ENCODE measurements at places on chromosomes 4 and X. TPM values are rescaled to one million over a fixed set of nuclear protein-coding genes. Genes with fewer than 3 reads are reported as not detected.

Gene SPANXB1
- not detected for total RNA-seq

GRCh38 chrX:124895947-124896346, 423.7 kb upstream of the TEX13C start:
- no peaks in the 10 kb centered on the region for H3K4me1 ChIP-seq
- peaks cover 3% of the 10 kb centered on the region for H3K27me3 ChIP-seq
- no peaks in the 10 kb centered on the region for H3K36me3 ChIP-seq

DNA sequence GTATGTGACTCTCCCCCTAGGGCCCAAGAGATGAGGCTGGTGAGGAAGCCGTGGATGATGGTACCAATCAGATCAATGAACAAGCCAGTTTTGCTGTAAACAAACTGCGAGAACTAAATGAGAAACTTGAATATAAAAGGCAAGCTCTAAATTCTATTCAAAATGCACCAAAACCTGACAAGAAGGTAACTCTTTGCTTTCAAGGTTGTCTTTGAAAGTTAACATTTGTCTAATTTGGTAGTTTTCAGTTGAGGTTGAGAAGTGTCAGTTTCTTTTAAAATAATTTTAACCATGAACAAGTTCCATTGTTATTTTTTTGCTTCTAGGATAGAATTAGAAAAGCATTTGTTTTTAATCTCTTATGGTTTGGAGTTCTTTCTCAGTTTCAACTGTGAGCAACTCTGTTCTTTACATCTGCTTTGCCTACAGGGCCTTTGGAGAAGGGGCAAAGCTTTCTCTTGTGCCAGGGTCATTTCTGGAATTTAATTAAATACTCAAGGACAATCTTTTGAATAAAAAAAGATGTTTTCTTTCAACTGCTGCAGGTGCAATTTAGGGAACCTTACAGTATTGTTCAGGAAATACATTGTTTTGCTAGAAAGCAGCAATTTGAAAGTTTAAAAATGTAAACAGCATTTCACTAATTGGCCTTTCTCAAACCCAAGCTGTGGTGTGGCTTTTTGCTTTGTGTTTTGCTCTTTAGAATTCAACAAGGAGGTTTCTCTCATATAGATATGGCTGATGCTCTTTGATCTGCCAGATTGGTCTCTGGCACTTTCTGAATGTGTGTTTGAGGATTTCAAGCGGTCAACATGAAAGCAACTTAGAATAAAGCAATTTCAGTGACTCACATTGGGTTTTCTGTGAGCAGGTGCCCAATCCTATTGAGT, 62.9 kb downstream of the LRP2BP start:
- H3K4me3 ChIP-seq: no peak overlapping the region
- H3K36me3 ChIP-seq: peaks cover 35% of the 10 kb centered on the region
- no peaks in the 10 kb centered on the region for H3K27me3 ChIP-seq
- DNase-seq: no peak
- peaks cover 41% of the 10 kb centered on the region for H3K4me1 ChIP-seq
- H3K27ac ChIP-seq: no peak overlapping the region

GRCh38 chrX:68345025-68345424, 88.3 kb downstream of the OPHN1 start:
- no peak overlapping the region for H3K4me3 ChIP-seq
- peak overlapping the region; percentile 47 for H3K27ac ChIP-seq
- peaks cover 6% of the 10 kb centered on the region for H3K4me1 ChIP-seq

DNA sequence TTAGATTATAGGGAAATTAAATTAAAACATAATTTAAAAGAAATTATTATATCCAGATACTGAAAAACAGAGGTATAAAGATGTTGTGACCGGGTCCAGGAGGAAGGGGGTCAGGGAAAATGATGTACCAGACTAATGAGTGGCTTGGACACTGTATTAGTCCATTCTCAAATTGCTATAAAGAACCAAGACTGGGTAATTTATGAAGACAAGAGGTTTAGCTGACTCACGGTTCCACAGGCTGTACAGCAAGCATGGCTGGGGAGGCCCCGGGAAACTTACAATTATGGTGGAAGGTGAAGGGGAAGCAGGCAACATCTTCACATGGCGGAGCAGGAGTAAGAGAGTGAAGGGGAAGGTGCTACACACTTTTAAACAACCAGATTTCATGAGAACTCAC, 3.4 kb upstream of the FAM9B start:
- H3K4me1 ChIP-seq: no peaks in the 10 kb centered on the region
- no peak overlapping the region for H3K27ac ChIP-seq
- H3K27me3 ChIP-seq: no peaks in the 10 kb centered on the region
- no peaks in the 10 kb centered on the region for H3K36me3 ChIP-seq
- H3K4me3 ChIP-seq: no peak overlapping the region
- no peak for DNase-seq

Gene ADH1C
- total RNA-seq: not detected

Gene GPR173
- 8.5 TPM for total RNA-seq

- H3K27me3 ChIP-seq: peaks cover 18% of the 10 kb centered on the region
- H3K4me3 ChIP-seq: no peak overlapping the region
- H3K36me3 ChIP-seq: no peaks in the 10 kb centered on the region
- no peak overlapping the region for H3K27ac ChIP-seq
- no peak for DNase-seq
- no peaks in the 10 kb centered on the region for H3K4me1 ChIP-seq
Measured at GRCh38 chr4:14701896-14702295, 300.4 kb upstream of the CPEB2 start.

Gene SPANXA1
- total RNA-seq: not detected
